ENCODE measurements at places on chromosomes 5 and 9.

GRCh38 chr9:95104980-95105379, 212.5 kb downstream of the FANCC start:
- DNase-seq, result no peak

DNA sequence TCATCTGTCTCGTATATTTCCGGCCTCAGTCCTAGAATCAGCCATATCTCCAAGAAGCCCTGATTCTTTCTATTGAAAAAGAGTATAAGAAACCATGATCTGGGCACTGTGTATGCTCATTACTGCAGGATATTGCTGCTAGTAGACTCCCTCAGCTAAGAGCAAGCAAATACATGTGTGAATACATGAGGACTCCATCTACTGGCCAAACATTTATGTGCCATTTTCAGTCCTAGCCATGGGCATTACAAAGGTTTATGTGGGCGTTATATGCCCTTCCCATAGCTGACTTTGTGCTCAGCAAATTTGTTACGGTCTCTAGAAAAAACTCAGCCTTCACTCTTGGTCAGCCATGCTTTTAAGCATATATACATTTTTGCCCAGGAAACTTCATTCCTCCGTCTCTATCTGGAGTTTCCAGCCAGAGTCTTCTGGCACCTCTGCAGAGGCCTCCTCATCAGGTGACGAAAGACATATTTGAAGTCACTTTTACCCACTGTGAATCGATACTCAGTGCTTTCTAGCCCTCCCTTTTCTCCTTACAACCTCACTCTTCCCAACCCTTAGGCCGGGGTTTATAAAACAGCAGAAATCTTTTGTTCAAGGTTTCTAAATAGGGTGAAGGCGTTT, 1495.6 kb upstream of the CDH6 start:
- no peak for DNase-seq

DNA sequence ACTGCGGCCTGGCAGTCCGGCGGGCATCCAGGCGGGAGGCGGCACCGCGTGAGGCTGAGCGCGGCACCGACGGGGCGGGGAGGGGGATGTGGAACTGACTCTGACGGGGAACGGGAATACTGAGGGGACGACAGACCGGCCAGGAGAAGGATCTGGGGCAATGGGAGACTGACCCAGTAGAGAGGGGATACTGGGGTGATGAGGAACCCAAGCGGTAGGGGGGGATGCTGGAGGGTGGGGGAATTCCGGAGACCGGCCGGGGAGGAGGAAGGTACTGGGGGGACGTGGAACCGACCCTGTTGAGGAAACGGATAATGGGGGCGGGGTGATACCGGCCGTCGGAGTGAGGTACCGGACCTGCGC, 423 bp downstream of the IPPK start:
- peak; percentile 53 for DNase-seq

- DNase-seq, result no peak
These were observed 15.6 kb downstream of the RIOK2 start for GRCh38 chr5:97167435-97167834.

DNA sequence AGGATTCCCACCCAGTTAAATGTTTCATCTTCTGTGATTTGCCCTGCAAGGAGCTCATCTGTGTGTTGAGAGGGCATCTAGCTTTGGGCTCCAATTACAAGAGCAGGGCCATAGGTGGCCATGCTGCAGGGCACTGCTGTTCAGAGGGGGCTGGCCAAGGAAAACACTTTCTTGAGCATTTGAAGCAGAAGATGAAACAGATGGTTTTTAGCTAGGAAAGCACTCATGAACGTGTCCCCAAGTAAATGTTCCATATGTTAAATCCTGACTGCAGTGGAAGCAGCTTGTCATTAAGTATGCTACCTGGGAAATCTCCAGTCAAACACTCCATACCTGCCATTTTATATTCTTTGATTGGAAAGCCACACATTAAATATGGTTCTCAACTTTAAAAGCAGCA, 176.6 kb downstream of the FBXL7 start:
- no peak for DNase-seq

- no peak for DNase-seq
These were observed 337.8 kb upstream of the PAPPA start for GRCh38 chr9:115815786-115816185.

- DNase-seq, result no peak
These were observed 142.5 kb downstream of the SNCAIP start for GRCh38 chr5:122454541-122454940.

DNA sequence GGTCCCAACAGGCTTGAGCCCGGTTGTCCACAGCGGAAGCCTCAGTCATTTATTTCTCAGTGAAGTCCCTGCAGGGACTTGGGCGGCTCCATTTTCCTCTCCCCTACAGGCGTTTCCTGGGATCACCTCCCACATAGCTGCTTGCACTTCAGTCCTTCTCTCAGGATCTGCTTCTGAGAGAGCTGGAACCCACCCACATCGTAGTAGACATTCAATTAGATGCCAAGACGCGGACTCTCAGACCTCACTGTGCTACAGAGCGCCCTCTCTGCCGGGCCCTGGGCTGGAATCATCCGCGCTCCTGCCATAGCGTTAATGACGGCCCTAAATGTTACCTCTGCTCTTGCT, 54.0 kb upstream of the ROR2 start:
- DNase-seq, result no peak

DNA sequence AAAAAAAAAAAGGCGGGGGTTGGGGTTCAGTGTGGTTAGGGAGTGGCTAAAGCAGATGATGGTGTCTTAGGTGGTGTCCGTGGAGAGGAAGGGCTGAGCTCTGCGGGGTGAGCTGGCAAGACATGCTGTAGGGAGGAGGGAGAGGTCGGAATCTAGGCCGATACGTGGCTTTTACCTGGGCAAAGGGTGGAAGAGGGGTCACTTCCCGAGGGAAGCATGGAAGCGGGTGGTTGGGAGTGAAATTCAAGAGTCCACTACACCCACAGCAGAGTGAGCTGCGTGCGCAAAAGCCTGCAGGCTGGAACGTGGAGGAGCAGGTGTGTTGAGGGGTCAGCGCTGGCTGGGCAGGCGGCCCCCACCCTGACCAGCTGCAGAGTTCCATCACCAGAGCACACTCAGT, 17.8 kb downstream of the TBC1D9B start:
- no peak for DNase-seq

GRCh38 chr9:99398241-99398640, 176.2 kb downstream of the SEC61B start:
- DNase-seq, result no peak

DNA sequence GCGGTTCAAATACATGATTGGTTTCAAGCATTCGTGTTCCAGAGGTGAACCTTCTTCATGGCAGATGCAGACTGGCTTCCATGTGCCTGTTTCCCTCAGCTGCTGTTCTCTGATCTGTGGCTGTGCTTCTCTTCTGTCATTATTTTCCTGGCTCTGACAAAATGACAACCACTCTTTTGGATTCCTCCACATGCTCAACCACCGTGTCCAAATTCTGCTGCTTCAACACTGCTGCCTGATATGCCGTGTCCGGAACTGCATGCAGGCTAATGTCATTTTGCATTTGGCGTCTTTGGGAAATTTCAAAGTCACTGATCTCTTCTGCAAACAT, 368.7 kb upstream of the ZNF608 start:
- no peak for DNase-seq

DNA sequence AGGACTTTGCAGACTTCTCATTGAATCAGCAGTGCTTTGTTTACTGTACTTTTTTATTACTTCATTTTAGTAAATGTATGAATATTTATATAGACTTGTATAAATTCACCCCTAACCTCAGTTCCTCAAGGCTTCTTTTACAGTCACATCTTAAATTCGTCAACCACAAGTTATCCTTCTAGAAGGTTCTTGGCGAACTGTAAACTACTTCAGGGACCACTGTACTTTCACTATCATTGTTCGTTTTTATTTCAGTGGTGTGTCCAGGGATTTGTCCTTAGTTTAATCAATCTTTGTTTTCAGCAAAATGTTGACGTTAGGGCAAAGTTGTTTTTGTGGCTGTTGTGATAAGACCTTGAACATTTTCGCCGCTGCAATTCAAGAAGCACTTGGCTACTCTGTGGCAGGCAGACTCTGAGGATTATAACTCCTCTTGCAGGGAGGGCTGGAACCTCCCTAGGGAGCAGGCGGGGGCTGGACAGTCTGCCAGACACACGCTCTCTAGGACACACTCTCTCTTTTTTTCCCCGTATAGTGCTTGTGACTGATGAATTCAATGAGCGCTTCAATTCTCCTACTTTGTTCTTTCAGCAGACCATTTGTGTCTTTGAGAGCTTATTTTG, 252.8 kb downstream of the FBXL7 start:
- DNase-seq, result no peak

DNA sequence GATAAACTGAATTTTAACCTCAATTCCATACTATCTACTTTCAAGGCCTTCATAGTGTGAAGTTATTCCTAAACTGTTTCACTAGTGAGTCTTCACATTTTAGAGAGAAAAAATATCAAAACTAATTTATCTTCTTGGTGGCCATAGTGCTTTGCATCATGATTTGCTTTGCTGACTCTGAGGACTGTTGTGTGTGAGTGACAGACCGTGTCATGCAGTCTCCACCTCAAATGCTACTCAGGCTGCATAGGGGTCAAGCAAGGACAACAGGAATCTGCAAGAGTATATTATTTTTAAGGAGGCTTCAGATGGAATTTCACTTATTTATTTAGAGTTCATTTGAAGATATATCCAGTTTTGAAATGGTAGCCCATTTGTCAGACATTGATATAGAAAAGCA, 34.5 kb downstream of the MACIR start:
- no peak for DNase-seq

GRCh38 chr5:43889233-43889632, 286.3 kb downstream of the NNT start:
- DNase-seq, result no peak

DNA sequence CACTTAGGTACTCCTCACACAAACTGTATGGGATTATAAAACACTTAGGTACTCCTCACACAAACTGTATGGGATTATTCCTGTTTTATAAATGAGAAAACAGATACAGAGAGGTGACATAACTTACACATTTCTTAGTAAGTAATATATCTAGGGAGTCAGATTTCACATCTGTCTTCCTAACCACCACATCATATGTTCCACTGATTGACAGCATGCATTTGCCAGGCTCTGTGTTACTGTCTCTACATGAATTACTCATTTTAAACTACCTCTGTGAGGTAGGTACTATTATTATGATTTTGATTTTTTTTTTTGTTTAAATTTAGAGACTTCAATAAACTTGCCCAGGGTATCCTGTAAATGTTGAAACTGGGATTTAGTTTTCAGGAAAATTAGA, 232.7 kb downstream of the CCDC171 start:
- no peak for DNase-seq

GRCh38 chr5:171913987-171914273, 92.5 kb downstream of the FBXW11 start:
- DNase-seq, result no peak

DNA sequence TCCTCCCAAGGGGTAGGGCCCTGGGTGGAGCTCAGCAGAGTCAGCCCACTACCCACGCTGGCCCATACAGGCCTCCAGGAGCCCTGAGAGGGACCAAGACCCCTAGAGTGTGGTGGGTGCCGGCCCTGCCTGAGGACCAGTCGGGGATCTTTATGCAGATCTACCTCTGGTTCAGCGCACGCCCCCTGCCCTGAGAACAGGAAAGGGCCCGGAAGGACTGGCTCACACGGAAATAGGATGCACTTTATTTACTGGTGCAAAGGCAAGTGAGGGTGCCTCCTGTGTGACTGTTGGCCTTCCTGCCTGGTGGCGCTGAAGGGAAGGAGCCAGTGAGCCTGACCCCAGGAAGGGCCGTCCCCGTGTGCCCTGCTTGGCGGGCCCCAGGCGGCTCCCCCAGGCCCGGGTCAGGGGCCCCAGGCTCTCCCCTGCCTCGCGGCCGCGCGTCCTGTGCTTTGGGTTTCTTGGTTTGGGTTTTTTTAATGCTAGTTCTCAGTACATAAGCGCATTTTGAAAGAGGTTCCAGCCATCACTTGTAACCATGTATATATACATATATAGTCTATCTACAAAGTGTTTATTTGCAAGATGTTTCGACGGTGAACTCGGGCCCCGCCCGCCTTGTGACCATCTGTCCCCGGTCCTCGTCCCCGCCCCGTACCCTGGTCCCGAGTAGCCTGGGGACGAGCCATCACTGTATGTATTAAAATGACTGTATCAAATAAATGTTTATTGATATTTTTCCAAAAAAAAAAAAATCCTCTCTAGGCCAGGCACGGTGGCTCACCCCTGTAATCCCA, 76.4 kb upstream of the ROR2 start:
- DNase-seq, result no peak

GRCh38 chr5:146463446-146463845, 16.3 kb downstream of the TCERG1 start:
- no peak for DNase-seq

Measured in stimulated activated naive CD4-positive, alpha-beta T cell treated with Interleukin-2 at 50 U/mL for 16 hours (primary cell).